ENCODE measurements at places on chromosomes 16 and 17.

GRCh38 chr16:65121870-65122723 is at the start of gene CDH11:
CDH11 (minus strand) TSS chr16:65122063; CDS start chr16:65004869, 117,194 bp downstream.
- DNase-seq = no peak

- DNase-seq = no peak
These were observed 120.2 kb downstream of the SMG6 start for GRCh38 chr17:2183346-2183745.

DNA sequence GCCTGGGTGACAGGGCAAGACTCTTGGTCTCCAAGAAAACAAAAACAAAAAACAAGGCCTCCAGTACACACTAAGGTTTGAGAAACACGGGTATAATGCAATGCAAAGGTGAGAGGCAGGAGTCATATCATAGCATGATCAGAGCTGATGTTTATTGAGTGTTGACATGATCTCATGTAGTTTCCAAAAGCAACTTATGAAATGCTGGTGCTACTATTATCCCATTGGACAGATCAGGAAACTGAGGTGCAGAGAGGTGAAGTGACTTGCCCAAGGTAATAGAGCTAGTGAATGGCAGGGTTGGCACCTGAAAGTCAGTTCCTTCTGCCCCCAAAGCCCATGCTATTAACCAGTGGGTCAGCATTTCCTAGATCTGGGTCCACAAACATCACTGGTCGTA is 3.1 kb upstream of the NPIPB7 start:
- DNase-seq = no peak

DNA sequence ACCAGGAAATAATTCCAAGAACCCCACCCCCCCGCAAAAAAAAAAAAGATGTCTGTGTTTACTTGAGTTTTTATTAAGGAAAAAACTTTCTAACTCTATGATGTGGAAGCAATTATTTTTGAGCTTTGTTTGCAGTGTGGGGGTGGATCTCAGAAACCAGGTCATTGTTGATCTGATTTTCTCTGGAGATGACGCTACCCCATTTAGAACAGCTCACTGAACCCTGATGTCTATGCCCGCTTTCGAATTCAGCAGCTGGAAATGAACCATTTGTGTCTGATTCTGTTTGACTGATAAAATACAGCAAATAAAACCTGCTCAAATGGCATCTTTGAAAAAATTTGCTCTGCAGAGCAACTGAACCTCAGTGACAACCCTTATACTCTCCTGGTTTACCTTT is 368.6 kb downstream of the GRIN2A start:
- no peak for DNase-seq

GRCh38 chr17:80950466-80951120 is 41.0 kb upstream of the CHMP6 start:
- no peak for DNase-seq

- DNase-seq = no peak
These were observed 406.3 kb downstream of the NPIPA8 start for GRCh38 chr16:17930280-17930679.

DNA sequence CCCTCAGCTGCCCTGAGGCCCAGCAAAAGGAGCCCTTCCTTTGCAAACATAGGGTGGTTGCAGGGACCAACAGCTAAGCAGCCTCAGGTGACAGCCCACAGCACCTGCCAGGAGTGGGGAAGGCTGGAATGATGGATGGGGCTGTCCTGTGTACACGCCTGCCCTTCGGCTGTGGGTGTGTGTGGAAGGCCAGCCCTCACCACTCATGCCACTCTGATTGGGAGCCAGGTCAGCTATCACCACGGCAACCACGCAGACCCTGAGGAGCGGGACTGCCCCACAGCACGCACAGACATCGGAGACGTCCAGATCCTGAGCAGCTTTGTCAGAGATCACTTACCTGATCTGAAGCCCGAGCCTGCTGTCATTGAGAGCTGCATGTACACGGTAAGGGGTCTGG is 11.9 kb downstream of the PIPOX start:
- no peak for DNase-seq

GRCh38 chr17:48767263-48767774 is 38.8 kb upstream of the HOXB13 start:
- DNase-seq = no peak

- no peak for DNase-seq
These were observed 441 bp downstream of the VASN start for GRCh38 chr16:4372001-4372577.

DNA sequence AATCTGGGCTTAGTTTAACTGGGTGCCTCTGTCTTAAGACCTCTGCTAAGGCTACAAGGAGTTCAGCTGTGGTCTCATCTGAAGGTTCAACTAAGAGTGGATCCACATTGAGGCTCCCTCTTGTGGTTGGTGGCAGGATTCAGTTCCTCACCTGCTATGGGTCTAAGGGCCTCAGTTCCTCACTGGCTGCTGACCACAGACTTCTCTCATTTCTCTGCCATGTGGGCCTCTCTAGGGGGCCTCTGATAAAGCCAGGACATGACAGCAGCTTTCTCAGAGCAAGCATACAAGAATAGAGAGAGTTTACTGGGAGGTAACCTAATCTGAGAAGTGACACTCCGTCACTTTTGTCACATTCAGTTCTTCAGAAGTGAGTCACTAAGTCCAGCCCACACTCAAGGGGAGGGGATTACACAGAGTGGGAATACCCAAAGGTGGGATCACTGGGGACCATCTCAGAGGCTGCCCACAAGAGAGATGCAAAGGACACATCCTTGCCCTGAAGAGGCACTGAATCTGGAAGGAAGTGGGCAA is 19.2 kb upstream of the ABAT start:
- no peak for DNase-seq

DNA sequence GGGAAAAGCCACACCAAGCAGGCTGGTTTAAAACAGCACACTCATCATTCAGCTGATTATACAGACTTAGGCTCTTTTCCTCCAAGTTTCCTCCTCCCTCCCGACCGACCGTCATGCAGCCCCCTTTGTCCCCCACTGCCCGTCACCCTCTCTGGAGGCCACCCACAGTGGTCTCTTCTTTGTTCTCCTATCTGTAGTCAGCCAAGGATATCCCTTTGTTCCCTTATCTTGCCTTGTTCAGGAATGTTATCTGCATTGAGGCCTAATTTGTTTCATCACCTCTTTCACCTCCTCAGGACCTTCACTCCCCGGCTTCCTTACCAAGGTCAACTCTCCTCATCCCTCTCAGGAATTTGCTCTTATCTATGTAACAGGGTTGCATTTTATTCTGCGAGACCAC is 186.4 kb upstream of the CDH13 start:
- DNase-seq = no peak

DNA sequence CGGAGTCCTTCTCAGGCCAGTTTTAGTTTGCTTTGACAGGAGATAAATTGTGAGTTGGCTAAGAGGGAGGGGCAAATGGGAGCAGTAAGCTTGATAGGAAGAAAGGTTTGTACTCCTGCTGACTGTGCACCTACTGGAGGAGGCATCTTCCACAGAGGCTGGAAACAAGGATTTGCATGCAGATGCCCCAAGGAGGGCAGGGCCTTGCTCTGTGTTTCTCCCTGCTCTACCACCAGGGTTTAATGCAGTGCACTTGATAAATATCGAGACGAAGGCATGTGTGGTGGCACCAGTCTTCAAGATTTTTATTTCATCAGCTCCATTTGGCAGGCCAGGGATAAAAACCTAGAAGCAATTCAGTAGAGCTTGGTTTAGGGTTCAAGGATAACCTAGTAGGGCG is 210.5 kb upstream of the C16orf82 start:
- no peak for DNase-seq

DNA sequence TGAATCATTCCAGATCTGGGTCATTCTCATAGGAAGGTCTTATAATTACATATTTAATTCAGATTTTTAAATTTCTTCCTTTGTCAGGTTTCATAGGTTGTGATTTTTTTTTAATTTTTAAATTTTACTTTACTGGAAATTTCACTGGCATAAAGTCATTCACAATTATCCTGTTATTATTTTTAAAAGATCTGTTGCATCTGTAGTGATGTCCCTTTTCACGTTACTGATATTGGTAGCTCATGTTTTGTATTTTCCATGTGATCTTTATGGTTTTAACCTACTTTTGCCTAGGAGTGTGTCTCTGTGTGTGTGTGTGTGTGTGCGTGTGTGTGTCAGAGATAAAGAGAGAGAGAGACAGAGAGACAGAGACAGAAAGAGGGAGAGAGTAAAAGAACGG is 216.6 kb upstream of the KCNJ16 start:
- no peak for DNase-seq

DNA sequence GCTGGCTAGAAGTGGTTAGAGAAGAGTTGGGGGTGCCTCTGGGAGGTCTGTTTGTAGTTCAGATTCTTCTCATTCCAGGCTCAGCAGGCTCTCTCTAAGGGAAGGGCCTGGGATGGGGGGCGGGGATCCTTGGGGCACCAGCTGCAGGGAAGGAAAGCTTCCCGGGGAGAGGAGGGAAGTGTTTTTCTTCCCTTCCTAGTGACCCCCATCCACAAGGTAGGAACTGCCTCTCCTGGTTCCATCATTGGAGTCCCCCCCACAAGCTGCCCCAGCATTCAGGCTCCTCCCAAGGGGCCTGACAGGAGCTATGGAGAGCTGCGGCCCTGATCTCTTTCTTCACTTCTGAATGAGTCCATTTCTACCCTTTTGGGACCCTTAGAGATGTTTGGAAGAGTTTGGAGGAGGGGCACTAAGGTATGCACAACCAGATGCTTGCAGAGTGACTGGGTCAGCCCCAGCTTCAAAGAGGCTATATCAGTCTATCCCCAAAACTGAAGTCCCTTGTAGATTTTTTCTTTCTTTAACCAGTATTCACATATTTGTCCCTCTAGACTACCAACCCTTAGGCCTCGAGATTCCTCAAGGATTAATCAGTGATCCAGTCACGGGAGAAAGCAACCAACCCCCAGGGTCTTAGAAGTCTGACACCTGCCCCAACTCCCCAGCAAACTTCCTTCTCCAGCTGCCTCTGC is 13.9 kb upstream of the FZD2 start:
- DNase-seq = no peak

DNA sequence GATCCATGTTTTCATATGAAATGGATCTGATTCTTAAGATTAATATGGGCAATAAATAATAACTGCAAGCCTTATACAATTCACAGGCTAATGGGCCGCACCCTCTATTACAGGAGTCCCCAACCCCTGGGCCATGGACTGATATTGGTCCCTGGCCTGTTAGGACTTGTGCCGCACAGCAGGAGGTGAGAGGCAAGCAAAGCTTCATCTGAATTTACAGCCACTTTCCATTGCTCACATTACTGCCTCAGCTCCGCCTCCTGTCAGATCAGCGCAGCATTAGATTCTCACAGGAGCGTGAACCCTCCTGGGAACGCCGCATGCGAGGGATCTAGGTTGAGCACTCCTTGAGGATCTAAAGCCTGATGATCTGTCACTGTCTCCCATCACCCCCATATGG is 26.8 kb downstream of the METTL16 start:
- DNase-seq = no peak

All from activated T-cell treated with anti-CD3 and anti-CD28 coated beads for 1 hour (primary cell).